Posterior vena cava (tissue), 2 donors: ENCODE measurements at places on chromosomes 7 and 10. TPM values are rescaled to one million over a fixed set of nuclear protein-coding genes. Genes with fewer than 3 reads are reported as not detected.
A peak's percentile ranks its signal among the peaks of the same experiment; 100 is the strongest.

DNA sequence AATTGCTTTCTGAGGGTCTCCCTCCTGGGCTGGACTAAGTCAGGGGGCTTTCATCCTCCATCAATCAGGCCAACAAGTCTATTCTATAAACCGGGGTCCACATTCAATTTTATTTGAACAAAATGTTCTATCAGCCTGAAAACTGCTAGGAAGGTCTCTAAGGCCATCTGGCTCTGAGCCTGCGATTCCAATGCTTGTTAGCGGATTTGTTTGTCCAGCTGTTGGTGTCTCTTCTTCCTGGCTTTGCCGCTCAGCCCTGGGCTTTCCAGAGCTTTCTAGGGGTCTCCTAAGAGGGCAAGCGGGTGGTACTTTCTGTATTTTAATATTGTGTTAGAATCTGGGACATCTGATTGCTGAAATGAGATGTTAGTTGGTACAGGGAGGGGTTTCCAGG, 136.7 kb downstream of the VIPR2 start:
- no peak for DNase-seq

GRCh38 chr10:89741126-89741762, 39.9 kb downstream of the KIF20B start:
- no peak for DNase-seq

DNA sequence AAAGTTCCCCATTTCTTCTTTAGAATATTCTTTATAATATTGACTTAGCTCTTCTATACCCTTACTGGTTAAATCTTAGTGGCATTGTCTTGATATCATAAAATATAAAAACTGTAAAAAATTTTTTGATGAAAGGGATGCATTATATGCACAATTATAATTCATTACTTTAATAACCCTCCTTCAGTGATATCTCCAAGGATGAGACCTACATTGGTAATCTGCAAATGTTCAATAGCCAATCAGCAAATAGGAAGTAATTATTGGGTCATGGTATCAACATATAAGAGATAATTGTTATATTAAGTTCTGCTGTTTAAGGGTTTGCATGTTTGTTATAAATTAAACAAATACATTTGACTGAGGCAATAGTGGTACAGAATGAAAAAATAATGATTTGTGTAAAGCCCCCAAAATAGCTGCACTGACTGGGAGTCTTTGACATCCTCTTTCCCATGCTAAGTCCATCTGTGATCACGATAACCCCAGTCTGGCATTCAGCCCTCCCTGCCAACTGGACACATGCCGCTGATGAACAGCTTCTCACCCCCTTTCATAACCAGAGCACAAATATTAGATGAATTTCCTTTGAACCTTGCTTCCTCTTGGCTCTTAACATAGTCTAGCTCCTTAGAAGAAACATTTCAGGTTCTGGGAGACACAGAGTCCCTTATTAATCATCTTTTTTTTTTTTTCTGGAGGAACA, 169.5 kb downstream of the CPED1 start:
- DNase-seq, result no peak

- peak; percentile 96 for DNase-seq
Observed at GRCh38 chr7:5692112-5692844, 89.2 kb downstream of the RNF216 start.

GRCh38 chr10:116270771-116271592, 2.0 kb downstream of the GFRA1 start:
- DNase-seq, result no peak

GRCh38 chr7:42138691-42139090, 98.3 kb downstream of the GLI3 start:
- no peak for DNase-seq

- peak; percentile 66 for DNase-seq
Observed at GRCh38 chr10:132884691-132885271, 57.6 kb downstream of the CFAP46 start.

DNA sequence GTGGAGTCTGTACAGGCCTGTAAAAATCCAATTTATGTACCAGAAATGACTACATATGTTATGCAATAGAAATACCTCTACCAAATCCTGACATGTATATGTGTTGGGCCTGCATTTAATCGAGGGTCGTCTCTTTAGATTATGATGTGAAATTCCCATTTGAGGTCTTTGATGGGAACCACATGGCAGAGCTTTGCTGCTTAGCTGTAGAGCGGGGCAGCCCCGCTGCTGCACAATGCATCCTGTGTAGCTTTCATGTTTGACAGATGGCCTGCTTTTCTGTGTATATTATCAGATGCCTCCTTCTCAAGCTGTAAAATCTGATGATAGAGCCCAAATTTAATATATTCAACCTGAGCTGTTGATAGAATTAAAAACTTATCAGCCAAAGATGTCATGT, 65.8 kb downstream of the RAB18 start:
- no peak for DNase-seq

DNA sequence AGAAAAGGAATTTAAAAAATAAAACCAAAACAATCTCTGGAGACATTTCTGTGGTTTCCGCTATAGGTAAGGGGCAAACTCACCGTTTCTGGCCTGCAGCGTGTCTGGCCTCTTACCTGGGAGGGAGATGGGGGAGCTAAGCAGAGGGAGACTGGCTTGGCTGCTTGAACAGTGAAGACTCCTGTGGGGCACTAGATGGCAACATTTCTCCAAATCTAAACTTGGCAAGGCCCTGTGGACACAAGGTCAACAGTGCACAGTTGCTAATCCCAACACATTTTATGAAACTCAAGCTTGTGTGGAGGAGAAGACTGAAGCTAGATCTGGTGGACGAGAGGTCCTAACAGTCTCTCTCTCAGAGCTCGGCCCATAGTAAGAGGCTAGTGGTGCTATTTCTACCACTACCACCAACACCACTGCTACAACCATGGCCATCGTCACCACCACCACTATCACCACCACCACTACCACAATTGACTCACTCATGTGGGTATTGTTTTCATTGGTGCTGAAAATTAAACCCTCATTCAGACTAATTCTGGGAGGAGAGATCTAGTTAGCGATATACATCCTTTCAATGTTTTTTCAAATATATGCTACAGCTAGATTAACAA, 28.4 kb upstream of the CDHR3 start:
- no peak for DNase-seq

- no peak for DNase-seq
Observed at GRCh38 chr7:3548815-3549214, 247.8 kb downstream of the SDK1 start.

GRCh38 chr10:110008518-110009339, 945 bp downstream of the ADD3 start:
- no peak for DNase-seq

GRCh38 chr10:47264797-47265281, 35.2 kb upstream of the GDF10 start:
- DNase-seq, result peak; percentile 59

DNA sequence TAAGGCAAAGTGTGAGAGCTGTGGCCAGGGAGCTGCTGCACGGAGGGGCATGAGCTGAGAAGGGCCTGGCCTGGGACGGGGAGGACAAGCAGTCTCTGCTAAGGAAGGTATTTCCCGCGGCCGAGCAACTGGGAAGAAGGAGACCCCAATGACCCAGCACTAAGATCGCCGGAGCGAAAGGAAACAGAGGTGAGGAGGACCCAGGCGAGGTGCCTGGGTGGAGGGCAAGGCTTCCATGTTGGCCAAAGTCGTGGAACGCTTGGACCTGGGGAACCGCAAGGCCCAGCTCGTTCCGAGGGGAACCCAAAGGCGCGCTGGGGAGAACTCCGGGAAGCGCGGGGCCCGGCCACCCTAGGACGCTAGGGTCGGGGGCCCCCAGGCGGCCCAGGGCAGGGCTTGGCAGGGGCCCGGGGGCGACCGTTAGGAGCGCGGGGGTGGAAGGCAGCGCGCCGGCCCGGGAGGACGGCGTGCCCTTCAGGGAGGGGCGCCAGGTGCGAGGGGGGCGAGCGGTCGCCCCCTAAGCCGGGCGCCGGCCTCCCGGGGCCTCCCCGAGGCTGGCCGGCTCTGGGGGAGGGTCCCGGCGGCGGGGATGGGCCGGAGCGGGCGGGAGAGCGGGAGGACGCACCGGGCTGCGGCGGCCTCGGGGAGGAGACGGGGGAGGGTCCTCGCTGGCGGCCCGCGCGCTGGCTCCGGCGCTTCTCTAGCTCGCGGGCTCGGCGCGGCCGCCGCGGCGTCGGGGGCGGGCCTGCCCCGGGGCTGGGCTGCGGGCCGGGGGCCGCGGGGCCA, 545 bp downstream of the GIGYF1 start:
- no peak for DNase-seq

NANOS1 gene
- 1.5 TPM for total RNA-seq

RAB18 gene
- total RNA-seq, result 94.7 TPM

VWC2 gene
- 0.60 TPM for total RNA-seq

ANXA8 gene
- not detected for total RNA-seq

BMPER gene
- total RNA-seq, result 5.6 TPM

GNGT1 gene
- not detected for total RNA-seq

CYTH3 gene
- 31.5 TPM for total RNA-seq

EN2 gene
- total RNA-seq, result 0.14 TPM
